ENCODE measurements at places on chromosomes 2 and 18. TPM values are rescaled to one million over a fixed set of nuclear protein-coding genes. Genes with fewer than 3 reads are reported as not detected.

Gene IGFBP5
- 15.8 TPM for total RNA-seq

GRCh38 chr2:33197198-33197938 is 250.6 kb downstream of the LTBP1 start:
- DNase-seq, result no peak

GRCh38 chr2:95314964-95315611 is 17.9 kb downstream of the KCNIP3 start:
- DNase-seq, result peak; percentile 78

- DNase-seq, result no peak
These were observed 13.1 kb upstream of the PIEZO2 start for GRCh38 chr18:11162462-11162861.

Gene SERPINB10
- total RNA-seq, result not detected

- no peak for DNase-seq
These were observed 156.3 kb upstream of the SKOR2 start for GRCh38 chr18:47407736-47408135.

Gene TMEM182
- total RNA-seq, result 29.7 TPM

Gene MATN3
- 1.2 TPM for total RNA-seq

Gene RAPGEF4
- total RNA-seq, result 1.5 TPM

GRCh38 chr18:55579501-55580270 is 8.3 kb downstream of the TCF4 start:
- no peak for DNase-seq

DNA sequence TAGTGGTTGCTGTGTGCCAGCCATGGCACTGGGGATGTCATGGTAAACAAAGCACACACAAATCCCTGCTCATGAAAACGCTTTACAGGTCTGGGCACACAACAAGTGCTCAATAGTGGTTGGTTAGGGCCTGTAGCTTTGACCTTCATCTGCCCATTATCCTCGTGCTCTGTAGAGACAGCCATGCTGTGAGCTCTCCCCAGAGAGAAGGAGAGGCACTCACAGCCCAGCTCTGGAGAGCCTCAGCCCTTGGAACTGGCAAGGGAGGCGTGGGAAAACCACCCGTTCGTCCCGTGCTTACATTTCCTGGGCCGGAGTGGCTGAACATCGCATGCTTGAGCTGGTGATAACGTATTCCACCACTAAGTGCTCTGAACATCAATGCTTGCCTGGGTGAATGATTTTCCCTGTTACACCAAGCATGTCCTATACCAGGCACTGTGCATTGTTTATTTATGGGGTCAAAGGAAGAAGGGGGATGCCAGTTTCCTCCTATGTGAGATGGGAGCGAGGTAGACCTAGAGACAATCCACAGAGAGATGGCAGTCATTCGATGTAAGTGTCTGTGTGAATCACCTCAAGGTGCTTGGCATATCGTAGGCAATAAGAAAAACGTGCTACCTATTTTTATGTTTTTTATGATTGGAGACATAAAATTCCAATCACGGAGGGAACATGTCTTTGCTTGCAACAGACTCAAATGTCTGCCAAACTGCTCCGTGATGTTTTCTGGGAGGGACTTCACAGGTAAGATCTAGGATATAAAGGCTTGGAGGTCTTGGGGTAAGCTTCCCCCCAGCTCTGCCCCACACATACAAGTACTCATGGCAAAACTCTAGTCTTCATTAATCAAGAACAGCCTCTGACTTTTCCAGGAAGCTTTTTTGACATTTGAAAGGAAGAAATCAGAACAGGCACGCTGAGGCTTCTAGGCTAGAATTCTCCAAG is 75.5 kb downstream of the DDX1 start:
- no peak for DNase-seq

Gene PREPL
- 258 TPM for total RNA-seq

DNA sequence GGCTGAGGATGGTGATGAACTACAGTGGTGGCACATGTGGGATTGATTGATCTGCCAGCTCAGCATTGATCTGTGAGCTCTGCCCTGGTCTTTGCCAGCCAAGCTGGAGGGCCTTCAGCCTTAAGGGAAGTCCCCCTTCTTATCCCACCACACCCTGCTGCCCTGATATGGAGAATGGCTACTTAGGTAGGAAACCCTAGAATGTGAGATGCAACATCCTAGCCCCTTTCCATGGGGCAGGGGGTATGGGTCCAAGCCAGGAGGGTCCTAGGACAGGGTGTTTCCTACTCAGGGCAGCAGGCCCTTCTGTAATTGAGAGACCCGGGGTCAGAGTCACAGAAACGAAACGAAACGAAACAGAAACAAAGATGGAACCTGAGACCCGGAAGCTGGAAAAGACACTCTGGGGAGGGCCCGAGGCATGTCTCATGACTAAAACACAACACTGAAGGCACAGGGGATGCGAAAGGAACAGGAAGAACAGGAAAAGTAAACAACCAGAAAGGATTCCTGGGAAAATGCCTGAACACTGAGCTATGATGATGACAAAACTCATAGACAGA is 16.9 kb upstream of the SULT1C2 start:
- peak; percentile 85 for DNase-seq

Gene HOXD12
- not detected for total RNA-seq

DNA sequence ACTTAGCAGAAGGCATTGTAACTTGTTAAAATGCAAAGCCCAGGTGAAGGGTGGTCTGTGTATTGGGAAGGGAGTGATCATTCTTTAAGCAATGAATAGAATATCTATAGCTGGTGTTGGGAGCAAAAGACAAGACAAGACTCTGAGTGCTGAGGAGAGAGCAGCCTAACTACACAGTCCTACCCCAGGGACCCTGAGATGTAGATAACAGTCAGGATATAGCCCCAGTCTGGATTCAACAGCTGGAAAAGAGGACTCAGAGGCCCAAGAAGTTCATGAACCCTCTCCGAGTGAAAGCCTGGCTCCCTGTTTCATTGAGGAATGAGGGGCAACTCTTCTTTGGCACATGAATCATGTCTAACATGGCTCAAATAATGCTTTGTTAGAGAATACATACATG is 310.7 kb upstream of the SLC14A2 start:
- DNase-seq, result no peak

GRCh38 chr18:32093523-32093922 is 1.8 kb downstream of the RNF138 start:
- no peak for DNase-seq

- DNase-seq, result peak; percentile 92
These were observed at the start of gene PTPRM for GRCh38 chr18:7566567-7567473. PTPRM (plus strand) TSS chr18:7567316; CDS start chr18:7567819, 503 bp downstream.

DNA sequence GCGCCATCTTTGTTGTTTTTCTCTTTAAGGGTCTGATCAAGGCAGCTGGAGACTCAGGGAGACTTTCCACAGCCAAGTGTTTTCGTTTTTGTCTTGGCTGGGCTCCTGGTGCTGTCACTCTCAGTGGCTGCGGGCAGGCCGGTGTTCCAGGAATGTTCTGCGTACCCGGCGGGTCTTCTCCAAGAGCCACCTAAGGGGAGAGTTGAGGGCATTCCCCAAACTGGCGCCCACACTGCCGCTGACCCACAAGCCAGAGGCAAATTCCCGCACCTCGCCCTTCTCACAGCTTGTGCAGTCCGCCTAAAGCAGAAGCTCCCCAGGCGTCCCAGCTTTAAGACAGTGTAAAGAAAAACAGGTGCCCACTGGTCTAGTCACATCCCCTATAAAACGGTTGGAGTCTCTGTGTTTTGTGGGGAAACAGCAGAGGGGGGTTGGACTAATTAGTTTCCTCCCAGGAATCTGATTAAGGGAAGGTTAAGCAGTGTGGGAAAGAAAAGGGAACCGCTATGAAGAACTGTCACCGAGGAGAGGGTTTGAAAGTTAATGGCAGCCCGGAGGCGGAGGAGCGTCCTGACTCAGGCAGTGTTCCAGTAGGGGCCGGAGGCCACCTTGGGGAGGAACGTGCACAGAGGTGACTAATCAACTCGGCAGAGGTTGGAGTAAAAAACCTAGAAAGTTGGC is 224.5 kb downstream of the SLC4A3 start:
- DNase-seq, result peak; percentile 74

DNA sequence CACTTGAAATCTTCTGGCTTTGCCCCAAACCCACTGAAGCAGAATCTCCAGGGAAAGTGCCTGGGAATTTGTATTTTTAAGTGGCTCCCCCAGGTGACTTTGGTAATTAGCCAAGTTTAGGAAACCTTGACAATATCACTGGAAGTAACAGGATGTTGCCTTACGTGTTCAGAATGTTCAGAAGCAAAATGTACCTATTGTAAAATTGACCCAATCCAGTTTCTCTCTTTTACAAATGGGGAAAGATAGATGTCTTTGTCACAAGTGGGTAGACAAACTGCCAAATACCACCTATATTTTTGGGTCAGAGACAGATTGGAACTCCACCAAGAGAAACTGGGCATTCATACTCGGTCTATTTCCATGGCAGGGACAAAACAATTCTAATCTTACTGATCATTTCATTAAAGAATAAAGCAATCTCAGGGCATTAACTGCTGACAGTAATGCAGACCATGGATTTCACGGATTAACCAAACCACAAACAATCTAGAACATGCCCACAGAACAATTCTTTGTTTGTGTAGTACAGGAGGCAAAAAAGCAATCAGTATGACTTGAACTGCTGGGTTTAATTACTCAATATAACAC is 255.8 kb downstream of the ERBB4 start:
- DNase-seq, result no peak

DNA sequence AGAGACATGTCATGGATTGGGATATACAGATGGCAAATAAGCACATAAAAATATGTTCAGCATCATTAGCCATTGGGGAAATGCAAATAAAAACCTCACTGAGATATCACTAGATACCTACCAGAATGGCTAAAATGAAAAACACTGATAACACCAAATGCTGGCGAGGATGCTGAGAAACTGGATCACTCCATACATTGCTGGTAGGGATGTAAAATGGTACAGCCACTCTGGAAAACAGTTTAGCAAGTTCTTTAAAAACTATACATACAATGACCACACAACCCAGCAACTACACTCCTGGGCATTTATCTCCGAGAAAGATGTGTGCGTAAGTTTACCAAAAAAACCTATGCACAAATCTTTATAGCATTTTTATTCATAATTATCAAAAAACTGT is 13.9 kb downstream of the PIAS2 start:
- DNase-seq, result no peak
